CD4-positive, alpha-beta T cell (primary cell): ENCODE measurements at places on chromosomes 6 and 20. TPM values are rescaled to one million over a fixed set of nuclear protein-coding genes. Genes with fewer than 3 reads are reported as not detected.

Gene FGD2
- total RNA-seq = 1.2 TPM

Gene AURKA
- 0.25 TPM for total RNA-seq

Gene C6orf15
- total RNA-seq = not detected

Gene LAMP5
- not detected for total RNA-seq

Gene GTSF1L
- not detected for total RNA-seq

Gene HLA-DPA1
- 19.9 TPM for total RNA-seq

Gene MAP3K4
- total RNA-seq = 75.5 TPM

Gene ENPP5
- total RNA-seq = 0.11 TPM

Gene OR2H1
- total RNA-seq = not detected

Gene ZC3H12D
- total RNA-seq = 70.2 TPM

Gene TRIM31
- not detected for total RNA-seq

DNA sequence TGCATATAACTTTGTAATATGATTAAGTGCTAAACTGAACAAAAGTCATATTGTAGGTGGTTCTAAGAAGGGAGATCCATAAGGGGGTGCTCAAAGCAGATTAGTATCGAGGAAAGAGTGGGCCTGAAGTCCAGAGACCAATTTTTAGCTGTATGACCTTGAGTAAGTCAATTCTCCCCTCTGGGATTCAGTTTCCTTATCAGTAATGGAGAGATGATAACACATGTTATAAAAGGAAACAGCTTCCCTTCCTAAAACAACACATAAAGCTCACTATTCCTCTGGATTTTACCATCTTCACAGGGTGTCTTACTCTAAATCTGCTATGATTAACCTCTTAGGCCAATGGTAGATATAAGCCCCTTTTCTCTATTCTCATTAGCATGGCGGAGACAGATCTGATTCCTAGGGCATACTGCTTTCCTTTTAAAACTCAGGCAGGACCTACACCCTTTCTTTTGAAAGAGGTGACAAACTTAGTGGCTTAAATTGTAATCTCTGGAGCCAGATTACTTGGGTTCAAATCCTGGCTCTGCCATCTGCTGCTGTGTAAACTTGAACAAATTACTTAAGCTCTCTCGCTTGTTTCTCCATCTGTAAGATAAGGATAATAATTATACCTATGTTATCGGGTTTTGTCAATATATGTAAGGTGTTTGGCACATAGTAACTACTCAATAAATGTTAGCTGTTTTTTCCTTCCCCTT, 39.5 kb downstream of the ACSS2 start:
- DNase-seq = no peak

- peak; percentile 47 for DNase-seq
Observed at GRCh38 chr20:64161356-64162238, 2.7 kb upstream of the MYT1 start.

DNA sequence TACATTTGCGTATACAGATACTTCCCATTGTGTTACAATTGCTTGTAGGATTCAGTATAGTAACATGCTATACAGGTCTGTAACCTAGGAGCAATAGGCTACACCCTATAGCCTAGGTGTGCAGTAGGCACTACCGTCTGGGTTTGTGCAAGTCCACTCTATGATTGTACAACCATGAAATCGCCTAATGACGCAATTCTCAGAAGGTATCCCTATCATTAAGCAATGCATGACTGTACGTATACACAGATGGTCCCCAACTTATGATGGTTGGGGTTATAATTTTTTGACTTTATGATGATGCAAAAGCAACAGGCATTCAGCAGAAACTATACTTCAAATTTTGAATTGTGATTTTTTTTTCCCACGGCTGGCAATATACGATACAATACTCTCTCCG, 458.2 kb upstream of the NOX3 start:
- DNase-seq = no peak

GRCh38 chr6:43124481-43124880, 46.6 kb upstream of the SRF start:
- DNase-seq = no peak

GRCh38 chr20:64224351-64225170, 31.0 kb upstream of the PCMTD2 start:
- DNase-seq = no peak

- DNase-seq = peak; percentile 54
Observed at GRCh38 chr6:37182736-37183590, 13.0 kb downstream of the PIM1 start.

DNA sequence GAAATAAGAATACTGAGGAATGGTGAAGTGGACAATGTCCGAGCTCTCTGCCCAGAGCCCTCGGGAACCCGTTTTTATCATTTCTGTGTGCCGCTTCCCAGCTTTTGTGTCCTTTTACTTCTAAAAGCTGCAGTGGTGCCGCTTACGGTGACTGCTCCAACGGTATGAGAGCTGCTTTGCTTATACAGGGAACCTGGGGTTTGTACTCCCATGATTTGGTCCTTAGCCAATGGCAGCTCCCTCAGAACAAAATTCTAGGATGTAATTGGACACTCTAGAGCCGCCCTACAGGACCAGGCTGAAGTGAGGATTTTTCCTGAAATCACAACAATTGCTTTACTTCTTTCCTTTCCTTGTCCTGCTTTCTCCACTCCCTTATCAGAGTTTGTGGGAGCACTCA, 24.2 kb upstream of the PCSK2 start:
- DNase-seq = no peak

DNA sequence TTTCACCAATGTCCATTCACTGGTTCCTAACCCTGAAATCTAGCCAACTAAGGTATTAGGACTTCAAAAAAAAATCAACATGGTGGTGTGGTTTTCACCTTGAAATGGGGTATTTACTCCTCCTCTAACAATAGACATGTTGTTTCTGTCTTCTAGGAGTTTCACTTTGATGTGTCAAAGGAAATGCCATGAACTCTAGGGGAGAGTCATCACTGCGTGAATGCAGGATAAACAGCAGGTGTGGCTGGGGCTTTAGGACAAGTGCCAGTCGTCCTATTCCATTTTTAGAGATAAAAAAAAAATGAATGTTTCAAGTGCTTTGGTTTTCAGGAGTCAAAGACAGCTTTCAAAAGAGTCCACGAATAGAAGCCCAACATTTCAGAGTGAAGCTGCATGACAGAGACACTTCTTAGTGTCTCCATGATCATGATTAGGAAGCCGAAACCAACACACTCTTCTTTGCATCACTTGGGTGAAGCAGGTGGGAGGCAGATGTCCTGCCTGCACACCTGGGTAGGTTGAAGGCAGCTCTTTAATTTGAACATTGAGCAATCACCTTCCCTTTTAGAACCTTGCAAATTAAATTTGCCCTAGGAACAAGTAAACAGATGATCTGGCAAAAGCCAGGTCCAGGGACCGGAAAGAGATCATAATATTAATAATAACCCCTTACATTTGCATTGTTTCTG, 328.5 kb upstream of the PRDM1 start:
- DNase-seq = no peak

DNA sequence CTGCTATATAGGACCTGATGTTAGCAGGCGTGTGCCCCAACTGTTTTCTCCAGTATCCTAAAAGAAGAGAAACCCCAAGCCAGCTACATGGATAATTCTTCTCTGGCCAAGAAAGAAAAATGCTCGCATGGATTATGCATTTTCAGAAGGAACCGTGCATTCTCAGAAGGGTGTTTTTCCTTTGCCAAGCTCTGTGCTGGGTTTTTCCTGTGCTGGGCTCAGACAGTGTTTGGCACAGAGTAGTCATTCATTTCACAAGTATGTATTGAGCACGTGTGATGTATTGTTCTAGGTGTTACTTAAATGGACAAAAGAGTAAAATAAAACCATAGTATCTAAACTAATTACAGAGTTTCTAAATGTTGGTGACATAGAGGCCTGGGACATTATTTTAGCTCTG, 62.7 kb upstream of the ZNF133 start:
- DNase-seq = no peak

DNA sequence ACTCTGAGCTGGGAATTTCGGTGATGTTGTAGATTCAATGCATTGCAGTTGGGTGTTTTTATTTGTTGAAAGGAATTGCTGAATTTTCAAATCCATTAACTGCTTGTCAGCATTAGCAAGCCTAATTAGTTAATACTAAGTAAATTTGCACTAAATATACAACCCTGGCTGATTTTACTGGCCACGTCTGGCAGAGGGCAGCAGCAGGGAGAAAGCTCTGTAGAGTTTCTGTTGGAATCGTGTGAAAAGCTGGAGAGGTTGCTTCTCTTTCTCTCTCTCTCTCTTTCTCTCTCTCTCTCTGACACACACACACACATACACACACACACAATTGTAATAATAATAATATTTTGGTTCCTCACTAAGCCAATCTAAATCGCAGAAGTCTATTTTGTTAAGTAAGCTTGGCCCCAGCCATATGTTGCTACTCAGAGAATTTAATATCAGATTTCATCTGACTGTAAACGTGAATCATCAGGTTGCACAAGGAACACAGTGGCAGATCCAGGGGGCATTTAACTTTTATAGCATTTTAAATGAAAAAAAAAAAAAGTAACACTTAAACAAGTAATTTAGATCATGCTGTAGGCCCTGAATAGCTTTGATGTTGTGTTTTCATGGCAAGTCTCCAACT, 289.5 kb downstream of the ESR1 start:
- DNase-seq = no peak

DNA sequence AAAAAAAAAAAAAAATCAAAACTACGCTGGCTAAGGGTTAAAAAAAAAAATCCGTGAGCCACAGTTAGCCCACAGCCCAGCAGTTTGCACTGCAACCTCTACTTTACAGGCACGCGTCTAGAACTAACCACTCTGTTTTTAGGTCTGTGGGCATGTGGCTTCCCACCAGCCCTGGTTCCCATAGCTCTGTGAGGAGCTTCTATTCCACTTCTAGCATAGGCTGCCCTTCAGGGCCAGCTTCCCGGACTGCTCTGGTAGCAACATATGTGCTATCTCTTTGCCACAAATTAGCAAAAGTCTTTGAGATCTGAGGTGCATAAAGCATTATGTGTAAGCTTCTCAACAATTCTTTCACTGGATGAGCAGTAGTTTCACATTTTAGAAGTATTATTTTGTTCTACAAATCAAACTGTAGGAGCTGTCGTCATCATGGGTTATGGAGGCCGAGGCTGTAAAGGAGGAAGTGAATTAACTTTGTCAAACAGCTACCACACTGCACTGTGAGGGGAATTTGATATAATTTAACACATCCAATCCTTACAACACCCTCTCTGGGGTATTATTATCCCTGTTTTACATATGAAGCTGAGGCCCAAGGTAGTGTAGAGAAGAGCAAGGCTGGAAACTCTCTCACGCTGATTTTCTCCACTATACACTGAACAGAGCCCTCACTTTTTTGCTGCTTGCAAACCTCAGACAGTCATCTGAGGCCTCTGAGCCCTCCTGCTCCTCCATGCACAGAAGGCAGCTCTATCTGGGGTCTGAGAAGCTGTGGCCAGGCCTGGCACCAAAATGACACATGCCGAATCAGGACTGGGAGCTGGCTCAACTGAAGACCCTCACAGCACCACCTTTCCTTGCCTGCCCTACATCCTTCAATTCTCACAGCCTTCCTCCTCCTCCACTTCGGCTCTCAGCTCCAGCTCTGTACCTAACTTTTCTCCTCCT, 35.4 kb downstream of the MAN1A1 start:
- no peak for DNase-seq

GRCh38 chr6:85077098-85077497, 312.7 kb upstream of the TBX18 start:
- DNase-seq = no peak

- DNase-seq = no peak
Observed at GRCh38 chr20:44536175-44536574, 14.3 kb upstream of the SERINC3 start.

GRCh38 chr6:113425977-113426660, 431.0 kb upstream of the MARCKS start:
- no peak for DNase-seq

DNA sequence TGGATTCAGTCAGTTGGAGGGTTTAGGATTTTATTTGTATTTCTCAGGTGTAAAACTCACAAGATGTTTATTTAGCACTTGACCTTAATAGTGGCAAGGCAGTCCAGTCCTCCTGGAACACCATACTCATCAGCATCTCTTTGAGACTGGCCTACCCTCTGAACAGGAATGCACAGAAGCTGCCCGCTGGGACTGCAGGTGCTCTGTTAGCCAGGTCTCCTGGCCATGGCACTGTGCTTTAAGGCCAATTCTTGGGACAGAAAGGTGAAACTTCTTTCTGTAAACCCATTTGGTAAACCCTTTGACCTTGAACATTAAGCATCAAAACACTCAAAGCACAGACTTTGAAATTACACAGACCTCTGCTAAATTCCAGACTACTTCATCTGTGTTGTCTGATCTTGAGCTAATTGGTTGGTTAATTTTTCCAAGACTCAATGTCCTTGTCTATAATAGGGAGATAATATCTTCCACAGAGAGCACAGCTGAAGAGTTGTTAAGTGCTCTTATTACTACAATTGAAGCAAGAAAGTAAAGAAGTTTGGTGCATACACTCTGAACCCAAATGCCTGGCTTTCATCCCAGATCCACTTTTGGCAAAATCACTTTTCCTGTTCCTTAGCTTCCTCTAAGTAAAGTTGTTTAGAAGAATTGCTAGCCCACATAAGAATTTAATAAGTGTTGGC, 54.9 kb upstream of the NT5E start:
- no peak for DNase-seq

GRCh38 chr6:168013250-168013915, 15.9 kb downstream of the KIF25 start:
- no peak for DNase-seq

GRCh38 chr6:9783567-9783966, 631.3 kb downstream of the TFAP2A start:
- DNase-seq = no peak

GRCh38 chr20:13648291-13649228, 9.8 kb upstream of the TASP1 start:
- no peak for DNase-seq

DNA sequence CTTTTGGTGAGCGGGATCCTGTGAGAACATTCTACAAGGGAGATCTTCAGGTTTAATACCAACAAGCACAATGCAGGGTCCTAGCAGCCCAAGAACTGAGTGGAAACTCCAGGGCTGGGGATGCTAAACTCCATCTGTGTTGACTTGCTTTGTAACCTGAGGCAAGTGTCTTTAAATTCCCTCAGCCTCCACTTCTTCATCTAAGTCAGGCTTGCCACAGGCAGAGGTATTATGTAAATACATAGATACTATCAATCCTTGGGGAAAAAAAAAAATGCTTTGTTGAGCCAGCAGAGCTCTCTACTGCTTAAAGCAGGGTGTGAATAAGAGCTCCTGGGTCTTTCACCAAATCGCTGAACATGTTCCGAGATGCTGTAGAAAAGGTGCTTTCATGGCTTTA, 114.2 kb upstream of the PHACTR1 start:
- no peak for DNase-seq

- DNase-seq = no peak
Observed at GRCh38 chr20:16058268-16058667, 515.0 kb downstream of the KIF16B start.

DNA sequence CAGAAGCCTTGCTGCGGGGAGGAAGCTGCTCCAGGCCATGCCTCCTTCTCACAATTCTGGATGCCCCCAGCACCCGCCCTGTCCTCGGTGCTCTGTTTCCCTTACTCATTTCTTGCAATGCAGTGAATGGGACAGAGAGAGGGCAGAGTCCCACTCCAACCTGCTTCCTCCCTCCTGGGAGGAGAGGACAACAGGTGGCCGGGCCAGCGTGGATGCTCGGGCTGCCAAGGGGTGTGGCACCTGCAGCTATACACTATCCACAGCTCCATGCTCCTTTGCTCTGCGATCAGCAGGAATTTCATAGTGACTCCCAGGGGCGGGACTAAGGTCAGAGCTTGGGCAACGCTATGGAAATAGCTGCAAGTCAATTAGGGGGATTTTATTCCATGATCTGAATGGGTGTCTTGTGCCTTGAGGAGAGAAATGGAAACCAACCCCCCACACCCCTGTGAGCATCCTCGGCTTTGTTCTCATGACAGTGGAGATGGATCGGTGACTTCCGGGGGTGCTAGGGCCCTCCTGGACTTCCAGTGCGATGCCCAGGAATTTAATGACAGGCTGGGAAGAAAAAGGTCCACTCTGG, 192.5 kb downstream of the MYLK4 start:
- DNase-seq = no peak
